Activated naive CD4-positive, alpha-beta T cell treated with anti-CD3 and anti-CD28 coated beads, Interleukin-2, amount 10 ng/mL, durations not matched to agents 7 days and 5 days (primary cell): ENCODE measurements at places on chromosomes 16 and 17.

DNA sequence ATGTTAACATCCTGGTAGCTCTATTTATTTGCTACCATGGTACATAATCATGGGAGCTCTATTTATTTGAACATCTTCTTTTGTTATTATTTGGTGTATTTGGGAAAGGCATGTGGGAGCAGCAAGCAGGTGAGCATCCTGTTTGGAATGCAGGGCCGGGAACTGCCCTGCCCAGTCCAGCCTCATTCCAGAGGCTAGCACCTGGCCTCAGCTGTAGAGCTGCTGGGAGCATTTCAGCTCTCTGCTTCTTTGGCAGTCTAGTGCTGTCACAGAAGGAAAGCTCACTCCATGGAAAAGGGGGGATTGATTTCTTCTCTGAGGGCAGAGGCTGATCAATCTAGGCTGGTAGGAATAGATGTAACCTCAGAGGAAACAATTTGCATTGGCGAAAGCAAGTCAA, 112.5 kb downstream of the WWOX start:
- no peak overlapping the region for H3K27ac ChIP-seq
- DNase-seq = no peak
- H3K36me3 ChIP-seq = no peaks in the 10 kb centered on the region

- H3K27ac ChIP-seq = no peak overlapping the region
- peaks cover 3% of the 10 kb centered on the region for H3K4me1 ChIP-seq
- no peaks in the 10 kb centered on the region for H3K27me3 ChIP-seq
- DNase-seq = no peak
- peaks cover 67% of the 10 kb centered on the region for H3K36me3 ChIP-seq
Observed at GRCh38 chr16:28110479-28110878, 47.0 kb upstream of the GSG1L start.

GRCh38 chr17:3966720-3967363, 2.6 kb upstream of the ATP2A3 start:
- H3K36me3 ChIP-seq = peaks cover 13% of the 10 kb centered on the region
- H3K27me3 ChIP-seq = peaks cover 43% of the 10 kb centered on the region
- no peak for DNase-seq
- H3K27ac ChIP-seq = peak overlapping the region; percentile 58
- H3K4me1 ChIP-seq = peaks cover 32% of the 10 kb centered on the region

- H3K36me3 ChIP-seq = no peaks in the 10 kb centered on the region
- H3K4me3 ChIP-seq = no peak overlapping the region
- H3K27me3 ChIP-seq = no peaks in the 10 kb centered on the region
- DNase-seq = no peak
Observed at GRCh38 chr16:60586493-60586892, 1449.7 kb downstream of the CDH8 start.

GRCh38 chr17:17768424-17769088, 68.2 kb downstream of the SREBF1 start:
- H3K27ac ChIP-seq = no peak overlapping the region
- DNase-seq = no peak
- H3K4me3 ChIP-seq = no peak overlapping the region
- peaks cover 4% of the 10 kb centered on the region for H3K36me3 ChIP-seq
